ENCODE measurements at places on chromosomes 11 and 22.

DNA sequence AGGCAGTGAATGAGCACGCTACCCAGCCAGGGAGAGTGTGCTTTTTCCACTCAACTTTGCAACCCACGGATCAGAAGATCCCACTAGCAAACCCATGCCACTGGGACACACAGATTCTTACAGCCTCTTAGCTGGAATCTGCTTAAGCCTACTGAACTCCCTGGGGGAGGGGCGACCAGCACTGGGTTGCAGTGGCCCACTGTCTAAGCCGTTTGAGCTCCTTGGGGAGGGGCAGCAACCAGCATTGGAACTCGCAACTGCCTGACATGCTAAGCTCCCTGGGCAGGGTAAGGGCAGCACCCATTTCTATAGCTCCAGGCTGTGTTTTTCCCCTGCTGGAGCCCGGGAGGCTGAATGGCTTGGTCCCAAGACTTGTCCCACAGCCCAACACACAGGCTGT is 99.6 kb downstream of the FAM168A start:
- no peak for DNase-seq

GRCh38 chr11:121552154-121552553 is 99.4 kb upstream of the SORL1-AS1 start:
- no peak for DNase-seq

- no peak for DNase-seq
Measured at GRCh38 chr11:57713835-57714234, 1.4 kb downstream of the TMX2 start.

DNA sequence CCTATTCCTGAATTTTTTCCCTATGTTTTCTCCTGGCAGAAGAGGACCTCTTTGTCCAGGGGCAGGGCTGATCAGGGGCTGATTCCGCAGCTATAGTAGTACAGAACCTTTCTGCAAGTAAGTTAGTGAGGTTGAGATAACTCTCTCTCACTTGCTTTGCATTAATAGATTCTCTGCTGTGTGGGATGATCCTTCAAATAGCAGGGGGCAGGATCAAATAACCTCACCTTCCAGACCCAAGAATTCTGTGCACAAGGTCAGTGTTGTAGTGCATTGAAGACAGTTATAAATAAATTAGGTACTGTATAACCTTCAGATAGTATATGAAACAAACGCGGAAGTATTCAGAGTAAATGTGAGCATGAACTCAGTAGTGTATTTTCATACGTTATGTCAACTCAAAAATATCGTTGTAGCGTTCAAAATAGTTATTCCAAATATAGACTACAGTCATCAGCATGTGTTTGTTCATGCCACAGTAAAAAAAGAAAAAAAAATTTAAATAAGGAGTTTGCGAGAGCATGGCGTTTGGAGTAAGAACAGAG is 278 bp downstream of the MMP26 start:
- no peak for DNase-seq

DNA sequence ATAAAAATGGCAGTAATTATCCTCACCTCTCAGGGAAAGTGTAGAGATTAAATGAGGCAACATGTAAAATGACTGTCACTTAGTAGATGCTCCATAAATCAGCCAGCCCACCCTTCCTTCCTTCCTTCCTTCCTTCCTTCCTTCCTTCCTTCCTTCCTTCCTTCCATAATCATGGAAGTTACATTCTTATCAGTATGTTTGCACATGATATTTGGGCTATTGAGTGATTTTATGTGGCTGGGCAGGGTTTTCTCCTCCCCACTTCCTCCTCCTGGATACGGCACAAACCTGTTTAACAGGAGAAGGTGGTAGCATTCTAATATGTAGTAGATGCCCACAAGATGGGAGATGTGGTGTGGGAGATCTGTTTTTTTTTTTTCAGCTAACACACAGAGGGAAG is 11.9 kb downstream of the LYVE1 start:
- DNase-seq = no peak

GRCh38 chr11:47842749-47843148 is 5.4 kb downstream of the NUP160 start:
- DNase-seq = no peak

DNA sequence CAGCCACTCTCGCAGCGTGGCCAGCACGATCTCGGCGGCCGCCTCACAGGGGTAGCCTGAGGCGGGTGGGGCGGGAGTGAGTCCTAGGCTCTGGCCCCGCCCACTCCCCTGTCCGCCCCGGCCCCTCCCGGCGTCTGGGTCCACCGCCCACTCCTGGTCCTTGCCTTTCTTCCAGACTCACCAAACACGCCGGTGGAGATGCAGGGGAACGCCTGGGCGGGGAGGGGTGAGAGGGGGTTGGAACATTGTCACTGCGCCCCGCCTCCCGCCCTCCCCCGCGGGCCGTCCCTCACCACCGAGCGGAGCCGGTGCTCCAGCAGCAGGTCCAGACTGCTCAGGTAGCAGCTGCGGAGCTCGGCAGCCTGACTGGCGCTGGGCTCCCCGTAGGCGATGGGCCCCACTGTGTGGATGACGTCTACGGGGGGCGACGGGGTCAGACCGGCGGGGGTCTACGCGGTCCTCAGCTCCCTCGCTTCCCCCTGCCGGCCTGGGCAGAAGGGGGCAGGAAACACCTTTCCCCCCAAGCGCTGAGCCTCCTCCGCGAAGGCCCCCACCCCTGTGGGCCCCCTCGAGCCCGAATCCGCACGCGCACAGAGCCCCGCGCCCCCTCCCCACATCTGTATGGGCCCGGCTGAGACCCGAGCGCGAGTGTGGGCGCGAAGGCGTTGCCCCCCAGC is 13.2 kb downstream of the OTUB1 start:
- no peak for DNase-seq

DNA sequence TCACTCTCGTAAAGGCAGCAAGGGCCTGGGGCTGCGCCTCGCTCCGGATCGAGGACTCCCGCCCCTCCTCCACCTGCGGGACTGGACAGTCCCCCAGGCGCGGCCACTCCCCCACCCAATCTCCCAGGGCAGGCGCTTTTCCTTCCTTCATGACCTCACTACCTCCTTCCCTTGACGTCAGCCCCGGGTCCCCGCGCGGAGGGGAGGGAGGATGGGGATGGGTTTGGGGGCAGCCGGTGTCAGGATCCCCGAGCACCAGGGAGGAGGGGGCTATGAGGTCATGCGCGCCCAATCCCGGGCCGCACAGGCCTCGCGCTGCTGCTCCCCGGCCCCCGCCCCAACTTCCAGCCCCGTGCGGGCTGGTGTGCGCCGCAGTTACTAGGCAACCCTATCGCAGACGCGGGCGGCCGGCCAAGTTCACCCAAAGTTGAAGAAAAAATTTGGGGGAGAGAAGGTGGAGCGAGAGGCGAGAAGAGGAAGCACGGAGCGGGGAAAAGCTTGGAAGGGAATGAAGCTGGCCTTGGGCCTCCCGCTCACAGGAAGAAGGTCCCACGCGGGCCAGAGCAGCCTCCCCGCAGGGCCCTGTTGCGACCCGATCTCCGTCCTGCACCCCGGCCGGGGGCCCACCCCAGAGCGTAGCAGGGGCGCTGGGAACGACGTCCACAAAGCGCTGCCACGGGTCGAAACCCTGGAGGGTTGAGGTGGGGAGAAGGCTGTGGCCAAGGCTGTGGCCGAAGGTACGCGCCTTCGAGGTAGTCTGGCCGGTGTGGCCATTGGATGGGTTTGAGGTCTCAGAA is 8.3 kb downstream of the WT1 start:
- no peak for DNase-seq

GRCh38 chr11:96267496-96268032 is 75.4 kb downstream of the MAML2 start:
- no peak for DNase-seq

GRCh38 chr22:39665229-39665628 is 94.7 kb downstream of the CACNA1I start:
- no peak for DNase-seq

- no peak for DNase-seq
Measured at GRCh38 chr11:64525711-64526110, 65.3 kb upstream of the SLC22A12 start.

GRCh38 chr11:18804199-18804999 is 12.8 kb upstream of the PTPN5 start:
- no peak for DNase-seq

DNA sequence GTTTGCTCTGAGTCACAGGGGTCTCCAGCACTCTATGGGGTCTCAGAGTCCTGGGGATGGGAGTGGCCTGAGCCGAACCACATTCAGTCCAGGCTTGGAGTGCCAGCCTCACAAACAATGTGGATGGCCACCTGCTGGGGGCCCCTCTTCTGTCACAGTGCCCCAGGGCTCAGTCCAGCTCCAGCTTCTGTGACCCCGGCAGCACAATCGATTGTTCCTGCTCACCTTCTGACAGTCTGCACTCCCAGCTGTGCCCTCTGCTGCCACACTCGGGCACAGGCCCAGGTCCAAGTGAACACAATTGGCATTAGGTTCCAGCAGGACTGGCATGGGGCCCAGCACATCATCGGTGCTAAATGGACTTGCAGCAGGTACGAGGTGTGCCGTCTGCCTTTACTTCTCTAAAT is 84.8 kb downstream of the TP53I11 start:
- DNase-seq = no peak

- DNase-seq = no peak
Measured at GRCh38 chr11:57675176-57675941, 7.4 kb downstream of the ZDHHC5 start.

GRCh38 chr22:21443735-21444421 is 23.3 kb upstream of the TMEM191C start:
- no peak for DNase-seq

DNA sequence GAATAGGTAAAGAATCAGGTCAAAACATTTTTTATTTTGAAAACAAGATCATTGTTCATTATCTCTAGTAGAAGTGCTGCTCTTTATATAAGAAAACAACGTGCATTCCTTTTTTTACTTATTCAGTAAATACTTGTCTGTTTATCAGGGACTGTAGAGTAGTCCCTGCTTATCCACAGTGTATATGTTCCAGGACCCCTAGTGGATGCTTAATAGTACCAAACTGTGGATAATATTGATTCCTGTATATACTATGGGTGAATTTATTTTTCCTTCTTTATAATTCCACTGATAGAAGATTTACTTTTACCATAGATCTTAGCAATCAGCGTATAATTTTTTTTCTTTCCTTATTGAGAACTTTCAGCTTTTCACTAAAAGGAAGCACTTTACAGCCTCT is 32.6 kb downstream of the CEP295 start:
- no peak for DNase-seq

- DNase-seq = no peak
Measured at GRCh38 chr11:86136538-86136937, 67.7 kb upstream of the PICALM start.

GRCh38 chr22:30868663-30869385 is 99.8 kb downstream of the MORC2 start:
- no peak for DNase-seq

- no peak for DNase-seq
Measured at GRCh38 chr11:1560002-1560648, 11.9 kb downstream of the DUSP8 start.

DNA sequence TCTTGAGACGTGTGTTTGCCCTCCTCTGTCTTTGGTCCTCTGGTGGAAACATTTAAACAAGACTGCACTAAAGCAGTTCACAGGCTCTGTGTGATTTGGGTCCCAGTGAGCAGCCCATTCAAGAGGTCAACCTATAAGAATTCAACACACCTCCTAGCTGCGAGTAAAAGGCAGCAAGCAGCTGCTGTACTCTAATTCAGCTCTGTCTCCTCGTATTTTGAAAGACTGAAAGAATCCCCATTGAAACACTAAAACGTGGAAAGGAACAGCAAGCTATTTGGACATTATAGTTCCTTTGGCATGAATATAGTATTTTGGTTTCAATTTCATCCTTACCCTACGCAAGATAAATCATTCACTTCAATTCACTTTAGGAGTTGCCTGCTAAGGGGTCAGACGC is 1046.7 kb downstream of the DLG2 start:
- DNase-seq = no peak

DNA sequence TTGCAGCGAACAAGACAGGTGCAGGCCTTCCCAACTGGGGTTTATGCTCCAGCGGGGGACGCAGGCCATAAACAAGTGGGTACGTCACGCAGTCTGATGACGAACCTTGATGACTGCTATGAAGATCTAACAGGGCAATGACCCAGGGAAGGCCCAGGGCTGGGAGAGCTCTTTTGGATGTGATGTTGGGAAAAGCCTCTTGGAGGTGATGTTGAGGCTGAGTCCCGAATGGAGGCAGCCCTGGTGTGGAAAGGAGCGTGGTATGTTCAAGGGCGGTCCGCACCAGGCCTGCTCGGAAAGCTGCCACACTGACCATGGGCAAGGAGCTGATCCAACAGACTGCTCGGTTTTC is 5.8 kb downstream of the FADS2 start:
- no peak for DNase-seq

DNA sequence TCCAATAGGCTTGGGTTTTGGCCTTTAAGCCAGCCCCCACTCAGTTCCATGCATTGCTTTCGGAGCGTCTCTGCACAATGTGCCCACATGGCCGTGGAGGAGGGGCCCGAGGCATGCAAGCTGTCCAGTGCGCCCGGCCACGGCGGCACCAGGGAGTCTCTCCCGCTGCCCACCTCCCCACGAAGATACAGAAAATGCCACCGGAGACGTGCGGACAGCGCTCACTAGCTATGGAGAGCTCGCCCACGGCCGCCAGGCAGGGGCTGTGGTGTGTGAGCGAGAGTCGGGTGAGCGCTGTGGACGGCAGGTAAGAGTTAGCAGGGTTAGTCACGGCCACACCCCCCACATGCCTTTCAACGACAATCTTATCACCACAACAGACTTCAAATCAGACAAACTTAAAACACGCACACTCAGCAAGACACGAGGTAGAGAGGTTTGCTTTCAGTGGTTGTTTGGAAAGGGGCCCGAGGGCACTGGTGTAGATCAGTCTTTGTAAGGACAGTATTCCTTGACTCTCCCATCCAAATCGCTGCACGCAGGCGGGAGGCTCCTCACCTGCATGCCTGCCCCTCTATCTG is 18.7 kb upstream of the BID start:
- DNase-seq = no peak

All from cortex of kidney (tissue), 1 donor.